Stimulated activated CD8-positive, alpha-beta memory T cell treated with anti-CD3 and anti-CD28 coated beads, Interleukin-4, amount 100 ng/mL, for 1 hour (primary cell): ENCODE measurements at places on chromosomes 7 and 10.

- DNase-seq: no peak
Measured at GRCh38 chr7:131501422-131501821, 55.0 kb downstream of the PODXL start.

DNA sequence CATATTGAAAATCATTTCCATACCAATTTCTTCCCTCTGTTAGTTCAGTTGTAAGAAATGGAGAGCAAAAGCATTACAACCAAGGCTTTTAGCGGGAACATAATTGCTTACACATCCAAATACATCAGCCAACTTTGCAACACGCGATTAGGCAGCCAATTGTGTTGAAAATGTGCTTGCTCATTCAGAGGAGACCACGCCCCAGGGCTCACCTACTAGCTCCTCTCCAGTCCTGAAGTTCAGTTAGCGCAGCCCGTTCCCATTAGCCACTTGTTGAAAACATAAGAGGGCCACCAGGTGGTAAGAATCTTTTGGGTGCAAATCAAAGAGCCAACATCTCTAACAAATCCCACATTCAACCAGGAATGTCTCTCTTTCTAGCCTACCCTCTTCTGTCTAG, 213.2 kb upstream of the MDFIC start:
- no peak for DNase-seq

DNA sequence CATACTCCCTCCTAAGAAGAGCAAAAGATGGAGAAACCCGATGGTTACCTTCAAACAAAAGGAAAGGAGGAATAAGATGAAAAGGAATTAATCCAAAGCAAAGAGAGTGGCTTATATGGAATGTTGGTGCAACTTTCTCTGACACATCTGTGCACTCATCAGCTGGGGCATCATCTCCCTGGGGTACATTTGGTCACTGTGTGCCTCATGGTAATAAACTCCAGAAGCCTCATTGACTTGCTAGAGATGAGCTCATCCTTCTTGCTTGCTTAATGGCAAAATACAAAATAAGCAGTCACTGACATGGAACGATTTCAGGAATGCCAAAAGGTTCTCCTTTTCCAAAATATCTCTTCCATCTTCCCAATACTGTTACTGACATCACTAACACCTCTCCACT, 22.5 kb downstream of the CAV1 start:
- no peak for DNase-seq

GRCh38 chr7:116717137-116717536, 45.1 kb downstream of the MET start:
- DNase-seq: no peak
